ENCODE measurements at places on chromosomes 5 and 9. TPM values are rescaled to one million over a fixed set of nuclear protein-coding genes. Genes with fewer than 3 reads are reported as not detected.

DNA sequence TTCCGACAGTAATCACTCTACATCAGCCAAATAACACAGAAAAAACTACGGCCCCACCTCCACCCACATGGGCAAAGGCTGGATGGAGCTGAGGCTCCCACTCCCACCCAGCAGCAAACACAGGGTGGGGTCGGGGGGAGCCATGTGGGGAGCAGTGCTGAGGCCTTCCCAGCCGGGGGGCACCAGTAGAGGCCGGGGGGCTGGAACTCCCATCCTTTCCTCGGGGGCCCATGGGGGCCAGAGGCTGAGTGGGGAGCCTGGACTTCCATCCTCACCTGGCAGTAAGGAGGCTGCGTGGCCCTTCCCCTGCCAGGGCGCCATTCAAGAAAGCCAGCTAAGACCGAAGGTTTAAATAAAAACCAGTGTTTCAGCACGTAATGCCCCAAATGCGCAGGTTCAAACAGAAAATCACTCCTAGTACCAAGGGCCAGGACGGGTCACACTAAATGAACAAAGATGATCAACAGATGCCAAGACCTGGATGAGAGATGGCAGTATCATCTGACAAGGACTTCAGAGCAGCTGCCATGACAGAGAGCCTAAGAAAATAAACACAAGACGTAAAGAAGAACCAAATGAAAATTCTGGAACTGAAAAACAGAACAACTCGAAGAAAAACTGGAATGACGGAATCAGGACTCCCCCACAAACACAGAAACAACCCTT lies 9.4 kb downstream of the CCDC127 start:
- no peak for DNase-seq

- DNase-seq, result no peak
Observed at GRCh38 chr9:34891386-34891785, 66.7 kb upstream of the PHF24 start.

DNA sequence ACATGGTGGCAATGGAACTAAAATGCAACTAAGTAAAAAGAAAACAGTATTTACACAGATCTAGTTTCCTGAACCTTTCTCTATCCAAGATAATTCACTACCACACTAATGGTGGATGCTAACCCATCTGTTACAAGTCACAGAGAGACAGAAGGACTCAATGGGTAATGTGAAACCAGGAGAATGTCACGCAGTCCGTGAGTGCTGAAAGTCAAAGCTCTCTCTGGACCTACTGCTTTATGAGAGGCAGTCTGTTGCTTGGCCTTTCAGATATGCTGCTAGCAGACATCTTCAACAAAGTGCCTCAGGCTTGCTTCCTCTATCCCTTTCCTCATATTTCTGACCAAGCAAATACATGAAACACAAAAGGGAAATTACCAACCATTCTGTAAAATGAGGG lies 69.0 kb upstream of the GLRX start:
- peak; percentile 21 for DNase-seq

DNA sequence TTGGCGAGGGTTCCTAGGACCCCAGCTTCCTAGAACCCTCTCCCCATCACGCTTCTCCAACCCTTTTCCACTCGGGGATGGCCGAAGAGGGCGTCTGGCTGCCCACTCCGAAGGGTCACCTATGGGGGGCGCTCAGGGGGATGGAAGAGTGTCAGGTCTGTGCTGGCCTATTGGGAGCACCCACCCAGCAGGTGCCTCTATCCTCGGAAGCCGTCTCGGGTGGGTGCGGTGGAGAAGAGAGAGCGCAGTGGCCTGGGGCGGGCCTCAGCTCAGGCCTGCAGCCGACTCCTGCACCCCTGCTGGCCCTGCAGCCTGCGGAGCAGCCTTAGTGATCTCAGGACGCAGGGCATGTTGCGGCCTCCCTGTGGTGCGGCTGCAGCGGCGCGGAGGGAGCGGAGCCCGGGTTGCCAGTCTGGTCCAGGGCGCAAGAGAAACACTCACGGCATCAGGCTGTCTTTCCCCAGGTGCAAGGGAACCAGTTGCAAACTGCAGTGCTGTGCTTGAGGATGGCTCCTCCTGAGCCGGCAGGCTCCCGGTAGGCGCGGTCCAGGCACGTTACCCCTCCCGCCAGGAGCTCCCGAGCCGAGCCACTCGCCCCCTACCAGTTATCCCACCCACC lies 1.5 kb upstream of the IRX2 start:
- no peak for DNase-seq

GRCh38 chr5:113452941-113453340 lies 18.2 kb upstream of the TSSK1B start:
- DNase-seq, result no peak

DNA sequence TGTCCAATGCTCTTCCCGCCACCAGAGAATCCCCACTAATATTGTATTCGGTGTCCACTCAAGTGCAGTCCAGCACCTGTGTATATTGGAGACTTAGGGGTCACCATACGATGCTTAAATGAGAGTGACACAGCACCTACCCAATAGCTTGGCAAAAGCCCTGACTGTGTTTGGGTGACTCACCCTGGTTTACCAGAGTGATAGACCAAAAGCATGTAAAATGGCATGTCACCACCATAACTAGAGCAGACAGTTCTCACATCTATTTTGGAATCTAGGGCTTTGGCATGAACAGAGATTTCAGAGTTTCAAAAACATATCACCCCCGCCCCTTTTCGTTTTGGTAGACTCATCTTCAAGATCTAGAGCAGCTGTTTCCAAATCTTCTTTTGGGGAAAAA lies 217.3 kb upstream of the RASEF start:
- DNase-seq, result no peak

- no peak for DNase-seq
Observed at GRCh38 chr9:137574192-137574591, 4.5 kb downstream of the DPH7 start.

GRCh38 chr9:116181853-116182610 lies 28.4 kb downstream of the PAPPA start:
- DNase-seq, result no peak

Gene CCDC171
- 1.5 TPM for polyA plus RNA-seq

Gene UNC5A
- 1.7 TPM for polyA plus RNA-seq

Gene UNC13B
- 15.5 TPM for polyA plus RNA-seq

Gene LRRC26
- not detected for polyA plus RNA-seq

Gene TTC23L
- polyA plus RNA-seq, result 0.43 TPM
